ENCODE measurements at places on chromosomes 11 and 22. TPM values are rescaled to one million over a fixed set of nuclear protein-coding genes. Genes with fewer than 3 reads are reported as not detected.

The INCENP gene
- 10.5 TPM for total RNA-seq

The A4GALT gene
- 81.2 TPM for total RNA-seq

The SOX6 gene
- 14.1 TPM for total RNA-seq

The TIGD3 gene
- total RNA-seq: 0.54 TPM

The TMEM86A gene
- 4.6 TPM for total RNA-seq

The MS4A1 gene
- not detected for total RNA-seq

The SEPTIN3 gene
- total RNA-seq: 0.08 TPM

The RTN3 gene
- 52.4 TPM for total RNA-seq

The KCNJ1 gene
- total RNA-seq: not detected

The RAG2 gene
- not detected for total RNA-seq

The LRRC56 gene
- total RNA-seq: 0.16 TPM

The NPAS4 gene
- not detected for total RNA-seq

The LARGE2 gene
- total RNA-seq: not detected

The CEP126 gene
- 1.1 TPM for total RNA-seq

The APOL3 gene
- total RNA-seq: 31.7 TPM

DNA sequence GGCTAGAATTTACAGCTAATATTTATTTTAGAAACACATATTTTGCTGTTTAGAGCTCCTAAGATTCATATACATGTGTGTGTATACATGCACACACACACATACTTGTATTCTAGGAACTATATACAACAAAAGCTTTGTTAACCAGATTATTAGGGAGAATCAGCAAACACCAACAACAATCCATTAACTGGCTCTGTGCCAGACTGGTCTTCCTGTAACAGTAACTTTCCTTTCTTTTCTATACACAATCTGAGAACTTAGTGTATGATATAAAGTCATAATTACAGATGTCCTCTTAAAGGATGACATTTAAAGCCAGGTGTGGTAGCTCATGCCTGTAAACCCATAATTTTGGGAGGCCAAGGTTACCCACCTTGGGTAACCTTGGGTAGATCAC is 49.5 kb upstream of the CLNS1A start:
- DNase-seq: no peak

DNA sequence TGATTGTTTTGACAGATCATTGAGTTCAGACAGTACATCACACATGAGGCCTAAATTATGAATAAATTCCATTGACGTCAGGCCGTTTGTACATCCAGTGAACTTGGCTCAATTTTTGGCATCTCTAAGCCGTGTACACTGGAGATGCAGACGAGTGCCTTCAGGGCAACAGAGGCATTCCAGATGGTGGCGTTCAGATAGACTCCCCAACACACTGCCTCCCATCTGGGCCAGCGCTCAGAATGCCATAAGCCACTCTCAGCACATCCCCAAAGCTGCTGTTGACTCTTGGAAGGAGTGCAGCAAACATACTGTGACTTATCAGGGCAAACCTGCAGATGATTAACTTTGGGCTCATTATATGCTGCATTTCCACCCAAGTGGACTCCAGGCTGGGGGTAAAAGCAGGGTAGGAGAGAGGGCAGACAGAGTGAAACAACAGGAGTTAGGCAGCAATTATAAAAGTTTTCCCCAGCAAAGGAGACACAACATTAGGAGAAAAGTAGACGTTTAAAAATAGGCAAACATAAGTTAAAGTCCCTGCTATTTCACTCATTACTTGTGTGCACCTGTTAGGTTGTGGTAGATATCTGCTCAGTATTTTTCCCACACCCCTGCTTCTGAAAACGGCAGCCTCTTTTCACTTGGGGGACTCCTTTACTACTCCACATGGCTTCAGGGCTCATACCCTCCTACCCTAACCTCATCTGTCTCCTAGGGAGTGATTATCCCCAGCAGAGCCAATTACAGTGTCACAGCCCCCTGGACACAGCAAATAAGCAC is 60.2 kb upstream of the PDE3B start:
- DNase-seq: peak; percentile 67

- no peak for DNase-seq
These were observed 261.0 kb downstream of the BRD1 start for GRCh38 chr22:49566693-49567092.

GRCh38 chr11:17432002-17432401 is 43.5 kb upstream of the KCNJ11 start:
- DNase-seq: no peak

DNA sequence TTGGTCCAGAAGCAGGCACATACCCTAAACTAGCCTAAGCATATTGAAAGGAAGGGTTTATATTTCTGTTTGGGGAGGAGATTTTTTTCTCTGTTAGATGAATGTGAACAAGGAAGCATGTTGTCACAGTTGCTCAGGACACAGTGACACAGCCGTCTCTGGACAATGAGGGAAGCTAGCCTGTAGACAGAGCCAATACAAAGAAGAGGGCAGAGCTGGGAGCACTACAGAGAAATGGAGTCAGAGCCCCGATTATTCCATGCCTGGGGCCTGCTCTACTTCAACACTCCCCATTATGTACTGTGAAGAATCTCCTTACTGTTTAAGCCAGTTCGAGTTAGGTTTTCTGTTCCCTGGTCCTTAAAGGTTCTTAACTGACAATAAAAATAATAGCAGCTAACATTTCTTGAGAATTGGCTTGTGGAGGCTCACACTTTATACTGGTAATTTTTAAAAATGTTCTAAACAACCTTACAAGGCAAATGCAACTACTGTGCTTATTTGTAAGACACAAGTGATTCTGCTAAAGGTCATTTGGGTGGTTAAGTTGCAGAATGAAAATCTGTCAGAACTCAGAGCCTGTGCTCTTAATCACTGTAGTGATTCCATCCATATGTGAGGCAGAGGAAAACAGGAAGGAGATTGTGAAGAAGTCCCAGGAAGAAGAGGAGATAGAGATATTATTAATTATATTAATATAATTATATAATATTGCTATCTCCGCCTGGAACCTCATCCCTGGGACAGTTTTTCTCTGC is 58.8 kb upstream of the RRAS2 start:
- DNase-seq: no peak

GRCh38 chr11:32259641-32260081 is 168.8 kb downstream of the RCN1 start:
- DNase-seq: no peak

DNA sequence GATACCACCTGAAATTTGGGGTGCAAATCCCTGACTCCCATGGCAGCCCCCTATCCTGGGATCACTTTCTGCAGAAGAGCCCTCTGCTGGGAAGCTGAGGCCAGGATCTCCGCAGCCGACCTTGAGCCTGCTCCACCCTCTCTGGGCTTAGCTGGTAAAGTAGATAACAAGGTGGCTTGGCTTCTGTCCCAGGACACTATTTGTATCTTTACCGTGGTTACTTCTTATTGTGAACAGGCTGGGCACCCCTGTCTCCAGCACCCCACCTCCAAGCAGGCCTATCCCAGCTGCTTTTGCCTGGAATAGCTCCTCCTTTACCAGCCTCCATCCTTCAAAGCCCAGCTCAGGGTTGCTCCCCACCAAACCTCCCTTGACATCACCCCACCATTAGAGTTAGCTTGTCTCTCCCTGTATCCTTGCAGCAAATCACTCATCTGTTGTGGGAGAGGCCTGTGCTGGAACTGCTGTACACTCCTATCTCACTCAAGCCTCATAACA is 35.2 kb upstream of the P2RY2 start:
- no peak for DNase-seq

- no peak for DNase-seq
These were observed 78.3 kb downstream of the CTTN start for GRCh38 chr11:70476669-70477068.

- no peak for DNase-seq
These were observed 348 bp downstream of the PLCB3 start for GRCh38 chr11:64251753-64252002.

DNA sequence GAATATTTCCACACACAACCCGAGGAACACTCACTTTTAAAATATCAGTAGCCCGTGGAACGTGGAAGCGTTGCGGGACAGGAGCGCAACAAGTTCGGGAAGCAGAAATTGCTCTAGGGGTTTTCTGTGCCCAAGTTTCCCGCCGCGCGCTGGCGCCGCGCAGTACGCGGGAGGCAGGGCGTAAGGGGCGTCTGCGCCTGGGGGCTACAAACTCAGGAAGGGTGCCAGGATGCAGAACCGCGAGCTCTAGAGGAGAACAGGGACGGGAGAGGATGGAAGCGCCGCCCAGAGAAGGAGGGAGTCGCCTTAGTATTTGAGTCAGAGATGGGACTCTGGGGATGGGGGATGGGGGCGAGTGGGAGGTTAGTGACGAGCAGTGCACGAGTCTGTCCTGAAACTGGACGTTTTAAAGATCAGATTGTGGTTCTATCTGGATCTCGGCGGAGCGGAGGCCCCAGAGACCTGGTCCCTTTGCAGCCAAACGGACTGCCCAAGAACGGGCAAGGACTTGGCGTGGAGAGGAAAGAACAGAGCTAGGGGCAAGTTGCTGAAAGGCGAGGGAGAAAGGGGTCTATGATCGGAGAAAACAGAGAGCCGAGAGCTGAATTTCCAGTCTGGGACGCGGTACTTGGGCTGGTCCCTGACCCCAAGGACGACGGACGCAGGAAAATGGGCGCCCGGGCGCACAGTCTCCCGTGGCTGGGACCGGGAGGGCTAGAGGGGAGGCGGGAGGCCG is 4.7 kb downstream of the BSX start:
- DNase-seq: no peak

GRCh38 chr11:46336563-46337180 is 10.6 kb upstream of the DGKZ start:
- peak; percentile 80 for DNase-seq

DNA sequence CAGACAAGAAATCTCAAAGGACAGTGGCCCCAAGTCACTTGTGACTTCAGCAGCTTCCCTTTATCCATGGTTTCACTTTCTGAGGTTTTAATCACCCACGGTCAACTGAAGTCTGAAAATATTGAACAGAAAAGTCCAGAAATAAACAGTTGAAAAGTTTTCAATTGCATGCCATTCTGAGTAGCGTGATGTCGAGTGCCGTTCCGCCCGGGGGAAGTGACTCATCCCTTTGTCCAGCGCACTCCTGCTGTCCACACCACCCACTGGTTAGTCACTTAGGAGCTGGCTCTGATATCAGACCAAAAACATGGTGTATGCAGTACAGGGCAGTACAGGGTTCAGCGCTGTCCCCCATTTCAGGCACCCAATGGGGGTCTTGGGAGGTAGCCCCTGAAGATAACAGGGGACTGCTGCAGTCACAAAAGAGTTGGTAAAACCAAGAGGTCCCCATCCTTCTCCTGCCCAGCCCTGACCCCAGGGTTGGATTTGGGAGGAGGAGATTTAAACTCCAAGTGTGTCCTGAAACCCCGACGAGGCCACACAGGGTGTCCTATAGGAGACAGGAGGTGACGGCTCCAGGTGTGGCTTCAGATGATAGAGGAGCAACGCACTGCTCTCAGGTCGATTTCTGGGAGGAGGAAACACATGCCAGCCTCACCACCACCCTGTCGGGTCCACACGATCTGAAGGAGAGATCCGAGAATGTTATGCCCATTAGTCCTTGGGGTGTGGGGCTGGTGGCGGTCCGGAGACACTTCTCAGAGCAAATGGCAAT is 390.1 kb downstream of the CTTN start:
- DNase-seq: no peak

DNA sequence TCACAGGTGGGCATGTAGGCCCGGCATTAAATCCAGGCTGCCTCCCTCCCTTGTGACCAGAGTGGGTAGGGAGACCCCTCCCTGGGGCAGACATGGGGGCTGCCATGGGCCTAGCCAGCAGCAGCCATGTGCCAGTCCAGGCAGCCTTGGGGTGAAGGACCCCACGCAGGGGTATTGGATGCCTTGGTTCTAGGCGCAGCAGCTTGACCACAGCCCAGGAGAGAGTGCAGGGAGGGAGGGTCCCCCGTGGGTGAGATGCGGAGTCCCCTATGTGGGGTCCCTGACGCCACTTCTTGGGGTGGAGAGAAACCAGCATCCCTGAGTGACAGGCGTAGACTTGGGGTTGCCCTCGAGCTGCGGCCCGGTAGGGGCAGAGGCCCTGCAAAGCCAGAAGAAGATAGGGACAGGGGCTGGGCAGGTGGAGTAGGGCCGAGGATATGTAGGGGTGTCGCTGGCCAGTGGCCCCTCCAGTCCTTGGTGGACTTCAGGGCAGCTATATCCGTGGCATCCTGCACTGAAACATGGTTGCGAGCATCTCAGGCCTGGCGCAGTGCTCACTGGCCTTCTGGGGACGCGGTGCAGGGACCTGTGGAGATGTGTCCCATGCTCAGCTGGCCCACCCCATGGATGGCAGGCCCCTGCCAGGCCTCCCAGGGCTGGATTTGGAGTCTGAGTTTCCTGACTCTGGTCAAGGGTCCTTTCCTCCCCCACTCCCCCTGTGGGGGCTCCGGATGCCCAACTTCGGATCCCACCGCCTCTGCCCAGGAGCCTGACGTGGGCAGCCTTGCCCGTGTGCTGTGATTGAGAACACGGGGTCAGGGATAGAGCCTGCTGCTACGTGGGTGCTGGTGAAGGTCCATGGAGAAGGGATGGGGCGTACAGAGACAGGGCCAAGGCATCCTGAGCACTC is 1179.8 kb downstream of the BRD1 start:
- DNase-seq: peak; percentile 18

GRCh38 chr11:130545449-130546072 is 97.1 kb downstream of the ADAMTS15 start:
- no peak for DNase-seq

DNA sequence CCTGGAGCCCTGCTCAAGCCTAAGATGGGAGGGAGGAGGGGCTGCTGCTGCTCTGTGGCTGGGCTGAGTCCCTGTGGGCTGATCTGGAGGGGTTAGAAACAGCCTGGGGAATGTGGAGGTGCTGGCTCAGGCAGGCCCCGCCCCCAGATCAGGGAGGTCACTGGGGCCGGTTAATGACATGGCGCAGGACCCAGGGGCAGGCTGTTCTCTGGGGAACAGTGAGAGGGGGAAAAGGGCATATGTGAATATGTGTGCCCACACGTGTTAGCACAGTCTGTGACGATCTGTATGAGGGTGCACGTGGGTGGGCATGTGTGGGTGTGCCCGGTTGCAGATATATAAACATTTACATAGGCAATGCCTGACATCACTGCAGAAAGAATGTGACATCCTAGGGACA is 143.5 kb downstream of the MIAT start:
- no peak for DNase-seq

DNA sequence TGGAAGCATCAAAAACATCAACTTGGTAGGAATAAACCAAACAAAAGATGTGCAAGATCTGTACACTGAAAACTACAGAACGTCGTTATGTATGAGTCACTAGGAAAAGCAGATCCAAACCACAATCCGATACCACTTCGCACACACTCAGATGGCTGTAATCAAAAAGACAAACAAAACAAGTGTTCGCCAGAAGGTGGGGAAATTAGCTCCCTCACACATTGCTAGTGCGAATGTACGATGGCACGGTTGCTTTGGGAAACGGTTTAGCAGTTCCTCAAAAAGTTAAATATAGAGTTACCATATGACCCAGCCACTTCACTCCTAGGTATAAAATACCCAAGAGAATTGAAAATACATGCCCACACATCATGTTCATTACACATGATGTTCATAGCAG is 14.8 kb upstream of the CARD10 start:
- DNase-seq: no peak

GRCh38 chr11:73335204-73335923 is 27.3 kb downstream of the ARHGEF17 start:
- peak; percentile 87 for DNase-seq

DNA sequence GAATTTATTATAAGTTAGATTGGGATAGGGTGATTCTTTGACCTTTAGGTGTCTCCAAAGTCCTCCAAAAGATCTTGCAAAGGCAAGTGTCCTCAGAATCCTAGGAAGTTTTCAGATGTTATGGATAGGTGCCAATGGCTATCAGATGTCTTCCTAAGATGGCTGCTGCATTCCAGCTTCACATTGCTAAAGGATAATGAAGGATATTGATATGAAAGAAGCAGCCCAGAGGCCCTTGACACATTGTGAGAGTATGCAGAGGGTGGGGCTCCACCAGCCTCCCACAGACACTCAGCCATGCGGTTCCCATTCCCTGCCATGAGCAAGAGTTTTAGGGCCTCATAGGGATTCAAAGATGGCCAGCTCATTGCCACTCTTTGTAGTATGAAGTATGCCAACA is 22.3 kb upstream of the GLYATL2 start:
- no peak for DNase-seq
